ENCODE measurements at places on chromosomes 7 and 10.

DNA sequence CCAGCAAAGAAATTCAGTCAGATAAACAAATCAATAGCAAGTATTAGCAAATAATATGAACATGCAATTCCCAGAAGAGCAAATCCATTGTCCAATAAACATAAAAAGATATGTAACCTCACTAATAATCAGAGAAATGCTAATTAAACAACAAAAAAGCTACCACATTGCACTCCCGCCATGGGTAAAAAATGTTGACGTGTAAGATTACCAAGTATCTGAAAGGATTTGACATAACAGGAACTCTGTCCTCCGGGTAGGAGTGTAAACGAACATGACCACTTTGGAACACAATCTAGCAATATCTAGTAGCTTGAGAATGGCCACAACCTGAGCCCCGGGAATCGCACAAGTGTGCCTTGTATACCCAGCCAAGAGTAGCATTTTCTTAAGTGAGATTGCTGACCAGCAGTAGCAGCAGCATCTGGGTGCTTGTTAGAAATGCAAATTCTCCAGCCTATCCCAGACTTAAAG lies 31.6 kb downstream of the DYDC1 start:
- DNase-seq: no peak

DNA sequence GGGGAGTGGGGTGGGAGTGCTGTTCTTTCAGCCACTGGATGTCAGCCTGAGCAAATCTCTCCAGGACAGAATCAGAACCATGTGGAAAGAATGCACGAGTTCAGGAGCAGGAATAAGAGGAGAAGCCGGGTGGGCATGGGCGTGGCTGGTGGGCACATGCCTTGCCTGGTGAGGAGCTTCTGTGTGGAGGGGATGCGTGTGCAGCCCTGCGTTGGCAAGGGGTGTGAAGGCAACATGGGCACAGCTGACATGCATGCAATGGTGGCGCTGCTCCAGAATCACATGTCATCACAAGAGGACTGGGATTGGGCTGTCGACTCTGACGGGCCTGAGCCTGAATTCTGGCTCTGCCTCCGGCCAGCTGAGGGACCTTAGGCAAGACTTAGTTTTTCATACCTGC lies 162.1 kb downstream of the ADAM12 start:
- DNase-seq: no peak

GRCh38 chr7:93092757-93093370 lies 24.9 kb downstream of the SAMD9 start:
- no peak for DNase-seq

DNA sequence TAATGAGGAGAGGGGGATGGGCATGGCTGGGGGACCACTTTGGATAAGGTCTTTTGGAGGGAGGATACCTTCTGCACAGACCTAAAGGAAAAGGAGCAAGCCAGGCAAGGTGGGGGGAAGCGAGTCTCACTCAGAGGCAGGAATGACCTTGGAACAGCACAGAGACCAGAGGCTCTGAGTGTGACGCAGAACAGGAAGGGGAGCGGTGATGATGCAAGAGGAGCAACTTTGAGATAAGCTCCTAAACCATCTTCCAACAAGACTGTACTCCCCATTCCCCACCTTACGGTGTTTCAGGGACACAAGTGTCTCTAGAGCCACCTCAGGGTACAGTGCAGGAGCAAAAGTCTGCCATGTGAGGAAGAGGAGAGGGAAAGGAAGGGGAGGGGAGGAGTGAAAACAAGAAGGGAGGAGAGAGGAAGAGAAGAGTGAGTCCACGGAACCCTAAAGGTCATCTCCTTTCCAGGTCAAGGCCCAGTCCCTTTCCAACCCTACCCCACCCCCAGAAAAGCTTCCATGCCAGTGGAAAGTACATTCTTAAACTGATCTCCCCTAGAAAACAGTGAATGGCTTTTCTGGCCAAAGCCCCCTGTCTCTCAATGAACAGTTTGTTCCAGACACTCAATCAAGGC lies 54.1 kb downstream of the JAZF1 start:
- no peak for DNase-seq

DNA sequence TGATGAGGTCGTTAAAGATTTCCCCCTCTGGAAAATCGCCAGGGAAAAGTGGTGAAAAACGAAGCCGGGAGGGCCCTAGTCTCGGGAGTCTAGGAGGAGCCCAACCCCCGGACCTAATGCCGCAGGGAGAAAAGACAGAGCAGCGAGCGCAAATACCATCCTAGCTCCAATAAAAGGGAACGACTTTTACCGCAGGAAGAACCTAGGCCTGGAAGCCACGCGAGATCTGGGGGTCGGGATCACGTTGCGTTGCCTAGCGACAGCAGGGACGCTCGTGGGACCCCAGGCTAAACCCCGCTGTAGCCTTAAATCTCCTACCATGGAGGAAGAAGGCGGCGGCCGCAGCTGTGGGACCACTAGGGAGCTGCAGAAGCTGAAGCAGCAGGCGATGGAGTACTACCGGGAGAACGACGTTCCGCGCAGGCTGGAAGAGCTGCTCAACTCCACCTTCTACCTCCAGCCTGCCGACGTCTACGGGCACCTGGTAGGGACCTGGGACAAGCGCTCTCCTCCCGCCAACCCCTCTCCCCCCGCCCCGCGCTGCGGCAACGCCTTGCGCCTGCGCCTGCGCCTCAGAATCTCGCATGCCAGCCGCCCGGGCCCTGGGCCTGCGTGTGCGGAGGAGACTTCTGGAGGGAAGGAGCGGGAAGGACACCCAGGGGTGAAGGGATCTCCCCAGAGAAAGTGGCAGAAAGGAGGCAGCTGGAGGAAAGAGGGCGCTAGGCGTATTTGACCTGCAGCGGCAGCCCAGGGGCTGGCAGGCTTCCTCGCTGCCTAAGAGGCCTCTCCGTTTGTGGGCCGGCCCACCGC lies at the start of gene ENO4:
TSS of gene ENO4 (plus strand) at position 252 of the 810 bp plus-strand sequence. CDS start at position 320, 68 bp downstream.
- DNase-seq: no peak

GRCh38 chr7:19269301-19269700 lies 124.1 kb upstream of the FERD3L start:
- no peak for DNase-seq

DNA sequence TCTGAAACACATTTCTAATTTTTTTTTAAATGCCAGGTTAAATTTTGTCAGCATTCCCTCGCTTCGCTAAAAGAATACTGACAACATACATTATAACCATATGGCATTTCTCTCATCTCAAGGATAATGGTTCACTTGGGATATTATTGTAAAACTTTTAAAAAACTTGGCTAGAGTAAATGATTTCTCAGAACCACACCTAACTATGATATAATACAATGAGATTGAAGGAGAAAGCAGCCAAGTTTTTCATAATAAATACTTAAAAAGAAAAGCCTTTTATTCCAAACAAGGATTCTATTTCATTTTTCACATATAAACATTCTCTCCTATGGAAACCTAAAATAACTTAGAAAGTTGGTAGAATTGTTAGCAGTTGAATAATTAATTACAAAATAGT lies 413.9 kb downstream of the HGF start:
- no peak for DNase-seq

DNA sequence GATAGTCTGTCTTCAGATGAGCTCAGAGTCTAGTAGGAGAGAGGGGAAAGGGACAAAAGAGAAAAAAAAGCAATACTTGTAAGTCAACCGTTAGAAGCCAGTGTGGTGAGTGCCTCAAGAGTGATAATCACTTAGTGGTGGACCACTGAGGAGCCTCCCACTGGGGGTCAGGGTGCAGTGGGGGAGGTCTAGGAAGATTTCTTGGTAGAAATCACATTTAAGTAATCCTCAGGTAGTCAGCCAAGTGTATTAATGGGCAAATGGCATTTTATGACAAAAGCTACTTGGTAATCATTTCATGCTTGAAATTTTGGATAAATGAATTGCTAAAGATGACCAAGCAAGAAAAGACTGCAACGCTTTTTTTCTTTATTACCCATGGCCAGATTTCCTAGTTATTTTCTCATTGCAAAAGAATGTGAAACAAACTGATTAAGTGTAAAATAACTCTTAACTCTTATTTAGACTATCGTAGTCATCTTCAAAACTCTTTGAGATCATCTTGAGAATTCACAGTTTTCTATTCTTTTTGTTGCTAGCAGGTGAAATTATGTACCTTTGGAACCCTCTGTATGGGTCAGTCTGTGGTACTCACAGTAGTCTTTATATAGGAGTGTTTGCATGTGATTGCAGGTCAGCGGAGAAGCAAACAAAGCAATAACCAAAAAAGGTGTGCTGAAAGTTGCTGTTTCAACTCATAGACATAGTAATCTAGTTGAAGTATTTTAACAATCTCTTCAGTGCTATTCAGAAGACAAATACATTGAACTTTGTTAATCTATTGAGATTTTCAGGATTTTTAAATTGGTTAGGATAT lies 63.9 kb downstream of the PPP1R9A start:
- DNase-seq: no peak
